ENCODE measurements at places on chromosomes 4 and X.
A peak's percentile ranks its signal among the peaks of the same experiment; 100 is the strongest.

DNA sequence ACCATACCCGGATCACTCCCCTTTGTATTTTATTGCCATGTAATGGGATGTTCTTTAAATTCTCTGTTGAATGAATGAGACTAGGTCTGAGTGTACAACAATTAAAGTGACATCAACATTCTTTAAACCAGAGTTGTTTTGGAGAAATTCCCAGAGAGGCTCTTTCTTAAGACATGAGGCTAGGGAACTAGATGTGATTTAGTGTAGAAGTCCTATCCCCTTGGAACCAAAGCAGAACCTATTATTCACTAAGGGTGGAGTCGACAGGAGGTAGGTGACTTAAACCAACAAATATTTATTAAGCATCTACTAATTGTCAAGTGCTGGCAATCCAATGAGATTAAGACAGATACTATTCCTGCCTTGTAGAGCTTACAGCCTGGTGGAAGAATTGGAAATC lies 1.7 kb downstream of the EIF1AX start:
- no peaks in the 10 kb centered on the region for H3K27me3 ChIP-seq
- peaks cover 16% of the 10 kb centered on the region for H3K4me1 ChIP-seq
- H3K36me3 ChIP-seq, result no peaks in the 10 kb centered on the region
- H3K27ac ChIP-seq, result peak overlapping the region; percentile 94
- peak overlapping the region; percentile 77 for H3K4me3 ChIP-seq

GRCh38 chrX:77749695-77750094 lies 36.3 kb downstream of the ATRX start:
- no peaks in the 10 kb centered on the region for H3K36me3 ChIP-seq
- H3K27me3 ChIP-seq, result no peaks in the 10 kb centered on the region
- no peaks in the 10 kb centered on the region for H3K4me1 ChIP-seq

- no peak overlapping the region for H3K27ac ChIP-seq
- no peaks in the 10 kb centered on the region for H3K27me3 ChIP-seq
- H3K4me1 ChIP-seq, result peaks cover 22% of the 10 kb centered on the region
- H3K4me3 ChIP-seq, result no peak overlapping the region
- H3K36me3 ChIP-seq, result no peaks in the 10 kb centered on the region
These were observed 133.0 kb downstream of the RAPGEF2 start for GRCh38 chr4:159235779-159236368.

DNA sequence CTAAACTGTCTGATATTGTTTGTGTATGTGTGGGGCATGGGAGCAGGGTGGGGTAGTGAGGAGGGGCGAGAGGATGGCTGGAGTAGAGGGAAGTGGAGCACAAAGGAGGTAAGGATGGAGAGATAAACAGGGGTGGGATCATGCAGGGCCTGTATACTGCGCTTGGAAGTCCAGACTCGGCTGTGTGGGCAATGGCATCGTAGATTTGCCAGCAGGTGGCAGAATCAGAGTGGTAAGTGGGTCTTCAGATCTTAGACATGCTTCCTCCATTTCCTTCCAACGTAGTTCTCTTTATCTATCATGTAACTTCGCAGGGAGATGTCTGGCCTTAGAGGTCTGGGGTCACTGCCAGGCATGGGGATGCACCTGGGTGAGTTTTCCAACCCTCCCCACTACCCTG lies 155.5 kb downstream of the PDGFRA start:
- no peak overlapping the region for H3K27ac ChIP-seq
- no peaks in the 10 kb centered on the region for H3K27me3 ChIP-seq
- H3K4me1 ChIP-seq, result no peaks in the 10 kb centered on the region
- peak; percentile 34 for DNase-seq

DNA sequence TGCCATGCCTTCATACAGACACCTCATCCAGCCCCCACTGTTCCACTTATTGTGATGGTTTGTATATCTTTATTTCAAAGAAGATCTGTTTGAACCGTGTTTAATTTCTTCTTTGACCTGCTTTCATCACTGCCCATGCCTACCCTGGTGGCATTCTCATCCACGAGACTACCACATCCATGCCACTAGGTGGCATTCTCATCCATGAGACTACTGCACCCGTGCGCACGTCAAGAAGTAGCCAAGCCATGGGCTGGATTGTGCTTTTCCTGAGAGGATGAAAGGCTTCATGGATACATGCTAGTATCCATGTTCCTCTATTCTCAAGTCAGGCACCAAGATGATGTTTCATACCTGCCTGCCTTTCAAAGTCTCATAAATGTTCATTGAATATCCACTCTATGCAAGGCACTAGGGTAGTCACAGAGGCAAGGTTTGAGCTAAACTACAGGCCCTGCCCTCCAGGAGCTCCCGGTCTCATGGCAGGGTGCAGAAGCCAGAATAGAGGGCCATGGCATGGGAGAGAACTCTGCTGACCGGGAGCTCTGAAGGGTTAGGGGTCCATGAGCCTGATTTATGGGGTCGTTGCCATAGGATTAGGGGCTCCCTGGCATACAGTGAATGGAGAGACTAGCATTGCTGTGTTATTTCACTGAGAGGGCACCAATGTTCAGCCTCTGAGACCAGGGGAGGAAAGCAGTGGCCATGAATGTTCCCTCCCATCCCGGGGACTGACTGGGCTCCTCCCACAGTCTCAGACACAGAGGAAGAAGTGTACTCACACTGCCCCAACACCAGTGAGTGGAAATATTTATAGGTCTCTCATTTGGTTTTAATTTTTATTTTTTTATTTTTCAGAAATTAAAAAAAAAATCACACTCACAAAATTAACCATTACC lies 24.8 kb upstream of the EOLA2 start:
- peak; percentile 28 for DNase-seq
- H3K4me1 ChIP-seq, result no peaks in the 10 kb centered on the region
- no peaks in the 10 kb centered on the region for H3K27me3 ChIP-seq
- H3K36me3 ChIP-seq, result no peaks in the 10 kb centered on the region
